ENCODE measurements at places on chromosomes 4 and X.
A peak's percentile ranks its signal among the peaks of the same experiment; 100 is the strongest.

DNA sequence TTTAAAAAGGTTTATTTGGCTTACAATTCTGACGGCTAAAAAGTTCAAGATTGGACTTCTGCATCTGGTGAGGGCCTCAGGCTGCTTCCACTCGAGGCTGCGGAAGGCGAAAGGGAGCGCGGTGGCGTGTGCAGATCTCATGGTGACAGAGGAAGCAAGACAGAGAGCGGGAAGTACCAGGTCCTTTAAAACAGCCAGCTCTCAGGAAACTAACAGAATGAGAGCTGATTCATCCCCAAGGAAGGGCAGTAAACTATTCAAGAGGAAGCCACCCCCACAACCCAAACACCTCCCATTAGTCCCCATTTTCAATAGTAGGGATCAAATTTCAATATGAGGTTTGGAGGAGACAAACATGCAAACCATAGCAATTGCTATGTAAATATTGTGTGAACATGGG is 2144.2 kb upstream of the AGA start:
- DNase-seq = no peak

GRCh38 chrX:119690921-119691716 is 1.8 kb downstream of the SEPTIN6 start:
- DNase-seq = no peak

DNA sequence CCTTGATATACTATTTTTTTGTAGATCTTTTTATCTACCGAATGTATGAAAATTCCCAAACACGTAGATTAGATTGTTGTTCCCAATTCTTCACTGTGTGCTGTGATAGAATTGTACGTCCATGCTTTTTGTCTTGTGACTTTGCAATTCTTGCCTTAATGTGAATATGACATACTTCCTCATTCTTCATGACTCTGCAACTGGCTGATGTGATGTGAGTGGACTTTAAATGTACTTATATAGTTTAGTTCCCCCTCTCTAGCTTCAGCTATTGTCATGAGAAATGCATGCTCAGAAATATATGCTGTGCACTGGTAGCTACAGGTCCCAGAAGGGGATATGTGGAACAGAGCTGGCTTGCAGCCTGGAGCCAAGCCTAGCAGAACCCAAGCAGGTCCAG is 89.4 kb downstream of the FTHL17 start:
- DNase-seq = no peak

DNA sequence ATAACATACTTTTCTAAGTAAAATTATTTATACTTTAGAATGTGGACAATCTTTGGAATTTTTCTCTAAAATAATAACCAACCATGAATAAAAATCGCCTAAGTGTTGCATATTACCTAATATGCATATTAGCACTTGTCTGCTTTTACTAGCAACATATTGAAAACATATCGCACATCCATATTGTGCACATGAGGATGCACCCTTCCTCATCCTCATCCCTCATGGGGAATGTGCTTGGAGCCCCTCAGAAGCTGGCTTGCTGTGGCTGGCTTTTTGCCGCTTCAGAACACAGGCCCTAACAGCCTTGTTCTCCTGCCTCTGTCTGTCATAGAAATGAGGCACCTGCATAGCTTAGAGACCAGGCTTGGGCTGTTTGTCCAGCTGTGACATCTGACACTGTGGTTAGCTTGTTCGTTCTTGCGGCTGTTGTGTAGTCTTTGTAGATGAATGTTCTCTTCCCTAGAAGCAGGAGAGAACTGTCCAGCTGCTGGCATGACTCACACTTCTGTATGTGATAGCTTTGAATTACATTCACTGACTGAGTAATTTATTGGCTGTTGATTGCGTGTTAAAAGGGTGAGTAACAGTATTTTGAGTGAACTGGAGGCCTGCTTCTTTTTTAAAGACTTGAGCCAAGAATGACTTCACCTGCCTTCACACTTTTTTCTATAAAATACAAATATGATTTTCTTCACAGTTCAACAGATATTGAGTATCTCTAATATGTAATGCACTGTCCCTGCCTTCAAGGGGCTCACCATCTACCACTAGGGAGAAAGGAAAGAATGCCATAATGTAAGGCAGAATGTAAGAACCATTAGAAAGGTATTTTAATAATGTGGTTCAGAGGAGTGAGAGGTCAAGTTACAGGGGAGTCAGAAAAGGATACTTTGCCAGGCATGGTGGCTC is 81.9 kb downstream of the HMGB2 start:
- DNase-seq = no peak

DNA sequence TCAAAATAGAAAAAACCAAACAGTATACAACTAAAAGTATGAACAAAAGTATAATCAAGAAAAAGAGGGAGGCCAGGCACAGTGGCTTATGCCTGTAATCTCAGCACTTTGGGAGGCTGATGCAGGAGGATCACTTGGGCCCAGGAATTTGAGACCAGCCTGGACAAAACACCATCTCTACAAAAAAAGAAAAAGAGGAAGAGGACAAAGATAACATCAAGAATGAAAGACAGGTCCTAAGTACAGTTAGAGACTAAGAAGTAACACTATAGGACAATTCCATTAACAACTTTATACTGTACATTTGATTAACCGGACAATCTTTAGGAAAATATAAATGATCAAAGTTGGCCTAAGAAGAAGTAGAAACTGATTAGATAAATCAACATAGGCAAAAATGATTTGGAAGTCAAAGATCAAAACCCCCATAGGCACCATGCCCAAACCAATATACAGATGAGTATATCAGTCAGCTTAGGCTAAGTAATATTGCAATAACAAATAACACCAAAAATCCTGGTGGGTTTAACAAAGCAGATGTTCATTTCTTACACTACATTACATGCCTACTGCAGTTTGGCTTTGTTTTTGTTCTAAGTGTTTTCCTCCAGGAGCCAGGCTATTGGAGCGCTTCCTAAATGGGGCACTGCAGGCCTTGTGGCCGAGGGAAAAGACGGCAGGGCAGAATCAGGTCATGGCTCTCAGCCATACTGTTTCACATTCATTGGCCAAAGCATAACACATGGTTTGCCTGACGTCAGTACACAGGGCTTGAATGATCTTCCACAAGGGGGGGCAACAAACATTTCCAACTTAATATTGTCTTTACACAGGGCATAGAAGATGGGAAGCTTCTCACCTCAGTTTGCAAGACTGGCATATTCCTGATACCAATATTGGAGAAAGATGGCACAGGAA is 42.2 kb upstream of the HGFAC start:
- DNase-seq = no peak

- DNase-seq = no peak
Measured at GRCh38 chr4:85792376-85793232, 317.7 kb downstream of the ARHGAP24 start.

DNA sequence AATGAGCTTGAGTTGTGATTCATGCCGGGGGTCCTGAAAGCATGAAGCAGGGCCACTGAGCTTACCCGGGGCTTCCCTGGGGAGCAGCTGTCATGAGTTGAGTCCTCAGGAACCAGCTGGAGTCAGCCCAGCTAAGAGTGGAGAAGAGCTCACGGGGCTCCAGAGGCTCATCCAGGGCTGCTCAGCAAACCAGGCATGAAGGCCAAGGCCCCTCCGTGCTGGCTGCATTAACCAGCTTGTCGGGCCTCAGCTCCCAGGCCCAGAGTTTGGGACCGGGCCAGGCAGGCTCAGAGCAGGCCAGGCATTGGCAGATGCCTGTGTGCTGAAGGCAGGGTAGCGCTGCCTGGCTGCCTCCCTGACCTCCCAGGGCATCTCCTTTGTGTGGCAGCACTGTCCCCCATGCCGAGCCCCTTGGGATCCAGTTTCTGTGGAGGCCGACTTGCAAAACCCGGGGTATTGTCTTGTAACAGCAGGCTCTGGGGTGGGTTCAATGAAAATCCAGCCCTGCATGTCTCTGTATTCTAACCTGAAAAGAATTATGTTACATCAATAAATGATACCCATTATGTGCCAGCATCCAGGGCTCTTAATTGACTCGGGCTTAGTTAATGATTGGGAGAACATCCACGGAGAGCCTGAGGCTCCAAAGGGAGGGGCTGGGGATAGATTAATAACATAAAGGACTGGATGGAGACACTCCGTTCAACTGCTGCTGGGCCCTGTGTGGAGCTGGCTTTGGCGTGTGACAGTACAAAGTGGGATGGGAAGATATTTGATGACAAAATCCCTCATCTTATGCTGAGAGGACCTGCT is 68.0 kb upstream of the MSX1 start:
- DNase-seq = no peak

GRCh38 chr4:40980318-40980883 is 230.6 kb downstream of the NSUN7 start:
- no peak for DNase-seq

- peak; percentile 31 for DNase-seq
Measured at GRCh38 chrX:48071064-48071985, at the start of gene ZNF630. Gene ZNF630 (minus strand): TSS chrX:48071640. CDS start chrX:48066886, 4,754 bp downstream.

GRCh38 chr4:113468165-113469022 is 293.1 kb downstream of the CAMK2D start:
- no peak for DNase-seq

DNA sequence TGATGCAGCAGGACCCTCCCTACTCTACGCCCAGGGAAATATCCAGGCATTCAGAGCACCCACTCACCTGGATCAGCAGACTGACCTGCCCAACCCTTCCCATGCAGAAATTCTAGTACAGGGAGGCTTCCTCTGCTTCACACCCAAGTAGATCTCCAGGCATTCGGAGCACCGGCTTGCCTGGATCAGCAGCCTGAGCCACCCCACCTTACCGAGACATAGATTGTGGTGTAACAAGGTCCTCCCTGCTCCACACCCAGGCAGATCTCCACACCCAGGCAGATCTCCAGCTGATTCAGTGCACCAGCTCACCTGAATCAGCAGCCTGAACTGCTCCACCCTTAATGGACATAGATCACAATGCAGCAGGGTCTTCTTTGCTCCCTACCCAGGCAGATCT is 215.1 kb upstream of the CPEB2 start:
- DNase-seq = no peak

- no peak for DNase-seq
Measured at GRCh38 chr4:32589097-32589496, 1868.9 kb downstream of the PCDH7 start.

DNA sequence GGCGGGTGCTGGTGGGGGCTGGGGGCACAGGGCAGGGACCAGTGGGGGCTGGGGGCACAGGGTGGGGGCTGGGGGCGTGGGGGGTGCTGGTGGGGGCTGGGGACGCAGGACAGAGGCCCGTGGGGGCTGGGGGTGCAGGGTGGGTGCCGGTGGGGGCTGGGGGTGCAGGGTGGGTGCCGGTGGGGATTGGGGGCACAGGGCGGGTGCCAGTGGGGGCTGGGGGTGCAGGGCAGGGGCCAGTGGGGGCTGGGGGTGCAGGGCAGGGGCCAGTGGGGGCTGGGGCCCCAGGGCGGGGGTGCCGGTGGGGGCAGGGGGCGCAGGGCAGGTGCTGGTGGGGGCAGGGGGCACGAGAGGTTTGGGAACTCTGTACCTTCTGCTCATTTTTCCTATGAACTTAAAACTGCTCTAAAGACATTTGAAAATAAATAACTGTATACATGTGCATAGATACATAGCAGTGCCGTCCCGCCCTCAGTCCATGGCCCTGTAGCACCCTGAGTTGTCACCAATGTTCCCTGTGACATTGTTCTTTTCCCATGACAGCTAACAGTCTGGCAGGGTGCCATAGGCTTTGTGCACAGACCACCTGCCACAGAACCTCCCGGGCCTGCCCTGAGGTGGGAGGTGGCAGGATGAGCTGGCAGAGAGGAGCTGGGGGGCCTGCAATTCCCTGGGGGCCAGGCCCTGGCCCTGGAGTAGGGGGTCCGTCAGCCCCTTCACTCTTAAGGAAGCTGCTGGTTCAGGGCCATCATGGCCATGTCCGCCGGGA is 35.6 kb upstream of the ADRA2C start:
- no peak for DNase-seq

DNA sequence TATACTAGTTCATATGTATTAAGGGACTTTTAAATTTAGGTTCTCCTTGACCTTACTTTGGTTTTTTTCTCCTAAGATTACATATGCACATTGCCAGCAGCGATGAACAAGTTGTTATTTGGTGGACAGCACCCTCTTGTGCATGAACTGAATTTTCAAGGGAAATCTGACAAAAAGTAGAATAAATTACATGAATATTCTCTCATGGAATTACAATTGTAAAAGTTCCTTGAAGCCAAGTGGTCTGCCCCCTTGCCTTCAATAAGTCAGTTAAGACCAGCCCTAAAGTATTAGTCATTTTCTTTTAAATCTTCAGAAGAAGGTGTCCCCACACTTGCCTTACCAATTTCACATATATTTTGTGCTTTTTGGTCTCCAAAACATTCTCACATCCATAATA is 30.7 kb upstream of the SMARCA5 start:
- DNase-seq = no peak

DNA sequence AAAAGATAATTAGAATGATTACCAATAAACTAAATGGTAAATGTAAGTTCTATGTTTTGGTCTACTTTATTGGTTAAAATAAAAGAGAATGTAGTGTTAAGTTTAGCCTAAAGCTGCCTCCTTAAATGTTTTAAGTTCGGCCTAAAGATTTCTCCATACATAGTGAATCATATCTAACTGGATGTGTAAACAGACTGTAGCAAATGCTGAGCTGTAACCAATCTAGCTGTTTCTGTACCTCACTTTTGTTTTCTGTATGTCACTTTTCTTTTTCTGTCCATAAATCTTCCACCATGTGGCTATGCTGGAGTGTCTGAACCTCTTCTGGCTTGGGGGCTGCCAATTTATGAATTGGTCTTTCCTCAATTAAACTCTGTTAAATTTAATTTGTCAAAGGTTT is 121.2 kb downstream of the TBCK start:
- DNase-seq = no peak

DNA sequence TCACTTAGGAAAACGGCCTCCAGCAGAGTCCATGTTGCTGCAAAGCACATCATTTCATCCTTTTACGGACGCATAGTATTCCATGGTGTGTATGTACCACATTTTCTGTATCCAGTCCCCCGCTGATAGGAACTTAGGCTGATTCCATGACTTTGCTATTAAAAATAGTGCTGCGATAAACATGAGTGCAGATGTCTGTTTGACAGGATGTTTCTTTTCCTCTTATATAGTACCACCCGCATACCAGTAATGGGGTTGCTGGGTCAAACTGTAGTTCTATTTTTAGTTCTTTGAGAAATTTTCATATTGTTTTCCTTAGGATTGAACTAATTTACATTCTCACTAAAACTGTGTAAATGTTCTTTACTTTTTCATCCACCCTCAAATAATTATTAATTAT is 50.5 kb downstream of the VEGFC start:
- DNase-seq = no peak

DNA sequence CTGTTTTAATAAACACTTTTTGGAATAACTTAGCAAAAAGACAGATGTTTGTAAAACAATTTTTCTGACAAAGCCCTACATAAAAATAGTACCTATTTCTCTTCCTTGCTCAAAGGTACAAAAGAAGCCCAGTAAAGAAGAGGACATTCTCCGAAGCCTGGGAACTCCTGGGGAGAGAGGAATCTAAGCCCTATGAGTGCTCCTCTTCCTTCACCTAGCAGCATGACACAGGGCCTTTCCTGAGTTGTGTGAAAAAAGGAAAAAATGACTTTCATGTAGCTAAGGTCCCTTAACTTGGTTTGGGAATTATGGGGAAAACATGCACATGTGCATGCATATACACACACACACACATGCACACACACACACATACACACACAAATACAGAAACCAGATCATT is 586.9 kb downstream of the TMA16 start:
- no peak for DNase-seq

Measured in cortex of kidney (tissue), 1 donor.